Inflammatory macrophage (primary cell): ENCODE measurements at places on chromosomes 12 and 14.

DNA sequence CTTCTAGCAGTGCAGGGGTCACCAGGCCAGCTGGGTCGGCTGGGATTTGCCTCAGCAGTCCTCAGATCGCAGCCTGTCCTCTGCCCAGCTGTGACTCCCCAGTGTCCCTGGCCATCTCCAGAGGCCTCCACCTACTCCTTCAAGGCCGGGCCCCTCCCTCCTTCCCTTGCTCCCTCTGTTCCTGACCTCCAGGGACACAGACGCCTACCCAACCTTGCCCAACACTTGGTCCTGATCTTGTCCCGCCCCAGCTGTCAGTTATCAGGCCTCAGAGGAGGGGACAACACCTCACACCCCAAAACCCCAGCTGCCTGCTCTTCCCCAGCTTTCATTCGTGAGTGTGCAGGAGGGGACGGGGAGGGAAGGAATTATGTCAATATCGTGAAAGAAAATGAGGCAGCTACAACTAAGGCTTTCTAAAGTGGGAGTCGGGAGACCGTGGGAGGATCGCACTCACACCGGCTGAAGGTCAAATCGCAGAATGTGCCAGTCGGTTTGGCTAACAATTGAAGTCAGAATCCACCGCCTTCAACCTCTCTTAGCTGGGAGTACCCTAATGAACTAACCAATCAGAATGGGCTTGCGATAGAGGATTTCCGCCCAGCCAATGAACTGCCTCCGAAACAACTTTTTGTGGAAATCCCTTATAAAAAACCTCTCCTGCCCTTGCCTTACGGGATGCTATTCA is 9.4 kb upstream of the PLBD2 start:
- DNase-seq = no peak

DNA sequence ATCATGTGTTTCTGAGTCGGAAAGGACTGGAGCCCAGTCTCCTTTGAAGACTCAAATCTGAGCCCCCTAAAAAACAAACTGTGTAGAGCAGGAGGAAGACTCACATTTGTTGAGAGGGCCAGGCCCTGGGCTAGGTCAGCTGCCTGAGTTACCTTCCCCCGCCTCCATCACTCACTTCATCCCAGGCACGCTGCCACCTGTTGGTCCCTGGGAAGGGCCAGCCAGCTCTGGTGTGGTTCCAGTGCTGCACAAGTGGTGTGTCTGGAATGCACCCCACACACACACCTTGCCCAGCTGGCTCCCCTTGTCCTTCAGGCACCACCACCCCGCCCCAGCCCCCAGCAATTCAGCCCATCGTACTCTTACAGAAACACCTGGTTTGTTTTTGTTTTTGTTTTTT is 9.0 kb downstream of the MVK start:
- no peak for DNase-seq

- no peak for DNase-seq
Observed at GRCh38 chr14:105499256-105500035, 8.4 kb downstream of the TEDC1 start.

DNA sequence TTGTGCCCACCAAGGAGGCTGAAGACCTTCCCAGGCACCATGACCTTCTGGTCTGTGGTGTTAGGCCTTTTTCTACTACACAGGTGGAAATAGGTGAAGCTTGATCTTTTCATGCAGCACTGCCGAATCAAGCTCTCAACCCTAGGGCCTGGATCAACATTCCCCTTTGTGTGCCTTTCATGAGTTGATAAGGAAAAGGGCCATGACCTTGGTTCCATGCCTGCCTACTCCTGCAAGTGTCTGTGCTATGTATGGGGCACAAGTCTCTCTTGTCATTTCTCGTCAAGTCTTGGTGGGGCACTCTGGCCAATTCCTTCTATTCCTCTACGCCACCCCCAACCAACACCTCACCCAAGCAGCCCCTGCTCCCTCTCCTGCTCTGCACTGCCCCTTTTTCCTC is 154.5 kb downstream of the SLC8A3 start:
- no peak for DNase-seq

DNA sequence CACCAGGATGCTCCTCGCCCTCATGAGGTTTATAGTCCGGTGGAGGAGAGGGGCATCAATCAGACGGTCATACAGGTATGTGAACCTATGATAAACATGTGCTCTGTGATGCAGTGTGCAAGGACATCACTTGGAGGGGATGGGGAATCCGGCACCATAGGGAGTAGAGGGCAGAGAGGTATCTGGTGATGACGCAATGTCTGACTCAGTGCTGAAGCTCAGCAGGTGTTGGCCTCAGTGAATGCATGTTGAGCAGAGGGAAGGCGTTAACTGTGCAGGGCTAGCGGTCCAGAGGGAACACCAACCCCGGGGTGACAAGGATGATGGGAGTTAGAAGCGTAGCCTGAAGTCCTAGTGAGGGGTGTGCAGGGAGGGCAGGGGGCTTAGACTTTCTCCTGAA is 200.9 kb downstream of the TMEM132C start:
- no peak for DNase-seq

- DNase-seq = peak; percentile 13
Observed at GRCh38 chr14:102499401-102500157, 10.0 kb downstream of the ANKRD9 start.

DNA sequence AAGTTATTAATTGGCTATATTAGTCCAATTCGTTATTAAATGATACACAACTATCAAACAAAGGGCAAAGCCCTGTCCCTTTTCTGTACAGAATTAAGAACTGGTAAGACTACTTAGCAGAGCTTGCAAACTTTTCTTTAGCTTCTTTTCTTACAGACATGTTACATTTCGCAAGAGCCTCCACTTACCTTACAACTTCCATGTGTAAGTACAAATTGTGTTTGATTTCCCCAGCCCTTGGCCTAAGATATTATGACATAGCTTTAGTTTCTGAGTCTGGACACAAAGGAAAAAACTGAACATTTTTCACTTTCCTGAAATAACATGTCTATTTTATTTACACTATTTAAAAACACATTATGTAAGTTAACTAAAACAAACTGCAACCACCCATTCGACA is 1.7 kb downstream of the ATF7 start:
- DNase-seq = peak; percentile 11

- DNase-seq = no peak
Observed at GRCh38 chr12:79591988-79592387, 98.8 kb downstream of the PAWR start.

GRCh38 chr14:63454863-63455622 is 88.1 kb downstream of the PPP2R5E start:
- no peak for DNase-seq

- no peak for DNase-seq
Observed at GRCh38 chr14:59305231-59305630, 116.8 kb downstream of the DAAM1 start.

DNA sequence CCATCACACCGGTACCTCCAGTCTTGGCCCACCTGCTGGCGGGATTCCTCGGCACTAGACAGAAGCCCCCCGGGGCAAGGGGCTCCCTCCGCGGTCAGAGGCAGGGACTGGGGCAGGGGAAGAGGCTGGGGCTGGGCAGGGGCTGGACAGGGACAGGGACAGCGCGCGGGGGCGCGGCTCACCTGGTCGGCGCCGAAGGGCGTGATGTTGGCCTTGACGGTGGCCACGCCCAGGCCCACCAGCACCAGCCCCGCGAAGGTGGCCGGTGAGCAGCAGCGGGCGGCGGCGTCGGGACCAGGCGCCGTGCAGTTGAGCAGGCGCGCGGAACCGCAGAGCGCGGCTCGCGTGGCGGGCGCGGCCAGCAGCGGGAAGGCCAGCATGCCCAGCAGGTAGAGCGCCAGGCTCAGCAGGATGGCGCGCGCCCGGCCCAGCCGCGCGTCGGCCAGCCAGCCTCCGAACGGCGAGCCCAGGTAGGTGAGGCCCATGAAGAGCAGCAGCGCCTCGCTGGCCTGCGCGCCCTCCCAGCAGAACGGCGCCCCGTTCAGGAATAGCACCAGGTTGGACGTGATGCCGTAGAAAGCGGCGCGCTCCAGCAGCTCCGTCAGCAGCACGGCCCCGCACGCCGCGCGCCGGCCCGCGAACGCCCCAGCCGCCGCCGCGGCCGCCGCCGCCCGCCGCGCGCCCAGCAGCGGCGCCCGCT is 392 bp downstream of the SLC15A4 start:
- no peak for DNase-seq

GRCh38 chr12:43214166-43214565 is 337.8 kb downstream of the ADAMTS20 start:
- DNase-seq = no peak
